Renal cortex interstitium (tissue), 15 donors: ENCODE measurements at places on chromosomes 11 and 22.

GRCh38 chr11:1540074-1540473, 32.0 kb downstream of the DUSP8 start:
- no peak for DNase-seq

- DNase-seq = no peak
Measured at GRCh38 chr22:45880091-45880715, 96.8 kb downstream of the WNT7B start.

- no peak for DNase-seq
Measured at GRCh38 chr11:108398439-108398838, 68.9 kb downstream of the C11orf65 start.

DNA sequence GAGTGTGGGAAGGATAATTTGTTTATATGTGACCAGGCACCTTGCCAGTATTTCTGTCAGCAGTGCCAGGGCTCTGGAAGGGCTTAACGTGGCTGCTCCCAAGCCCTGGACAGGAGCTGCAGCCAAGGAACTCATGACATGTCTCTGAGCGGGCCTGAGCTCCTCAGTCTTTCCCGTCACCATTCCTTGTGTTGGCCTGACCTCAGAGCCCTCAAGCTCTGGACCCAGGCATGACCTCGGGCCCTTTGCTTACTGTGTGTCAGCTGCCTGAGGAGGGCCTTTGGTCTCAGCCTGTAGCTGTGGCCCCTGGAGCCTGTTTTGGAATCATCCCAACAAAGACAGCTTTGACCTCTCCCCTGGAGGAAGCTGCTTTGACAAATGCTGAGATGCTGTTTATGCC, 264.1 kb upstream of the PLET1 start:
- no peak for DNase-seq

GRCh38 chr22:30556388-30556787, 9.8 kb upstream of the SEC14L6 start:
- no peak for DNase-seq

- no peak for DNase-seq
Measured at GRCh38 chr11:2088746-2089535, 50.2 kb downstream of the IGF2 start.

DNA sequence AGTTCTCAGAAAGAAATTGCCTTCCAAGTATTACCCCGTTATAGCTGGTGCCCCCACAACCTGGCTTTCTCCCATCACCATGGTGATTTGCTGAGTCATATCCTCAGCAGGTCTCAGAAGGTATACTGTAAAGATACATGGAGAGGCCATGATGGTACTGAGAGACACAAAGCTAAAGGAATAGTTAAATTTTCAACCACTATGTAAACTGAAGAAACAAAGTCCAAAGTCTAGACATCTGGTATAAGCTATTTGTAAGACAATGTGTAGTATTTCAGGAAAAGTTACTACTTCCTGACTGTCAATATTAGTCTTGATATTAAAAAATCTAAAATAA, 377.1 kb downstream of the DCDC1 start:
- no peak for DNase-seq

- no peak for DNase-seq
Measured at GRCh38 chr11:80993536-80993935, 1552.7 kb upstream of the TENM4 start.

DNA sequence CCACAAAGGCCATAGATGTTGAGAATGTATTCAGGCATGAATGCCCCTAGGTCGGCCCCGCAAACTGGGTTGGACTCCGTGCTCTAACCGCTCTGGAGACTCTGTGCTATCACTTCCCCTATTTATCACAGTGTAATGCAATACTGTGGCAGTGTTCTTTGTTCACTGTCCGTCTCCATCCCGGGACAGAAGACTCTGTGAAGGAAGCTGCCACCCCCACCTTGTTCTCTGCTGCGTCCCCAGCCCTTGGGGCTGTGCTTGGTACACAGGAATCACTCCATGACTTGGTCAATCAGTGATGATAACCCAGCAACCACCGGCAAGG, 57.6 kb downstream of the TSPAN18 start:
- DNase-seq = no peak

- DNase-seq = no peak
Measured at GRCh38 chr11:118184784-118185579, 8.5 kb upstream of the SCN2B start.
